Stimulated activated memory B cell treated with anti-CD40 and anti-IgM and Interleukin-4, amounts not matched to agents 10 μg/mL and 1 μg/mL and 100 μg/mL, for 72 hours (primary cell): ENCODE measurements at places on chromosomes 1 and 21.

- no peaks in the 10 kb centered on the region for H3K36me3 ChIP-seq
- no peak overlapping the region for H3K4me3 ChIP-seq
- peaks cover 14% of the 10 kb centered on the region for H3K4me1 ChIP-seq
- H3K27me3 ChIP-seq, result no peaks in the 10 kb centered on the region
- no peak for ATAC-seq
- no peak overlapping the region for H3K27ac ChIP-seq
Observed at GRCh38 chr1:200558866-200559459, 61.6 kb downstream of the KIF14 start.

GRCh38 chr1:109263597-109264378 lies 14.4 kb downstream of the CELSR2 start:
- H3K27ac ChIP-seq, result no peak overlapping the region
- no peak overlapping the region for H3K4me3 ChIP-seq
- peaks cover 23% of the 10 kb centered on the region for H3K27me3 ChIP-seq
- peaks cover 17% of the 10 kb centered on the region for H3K4me1 ChIP-seq
- peak; percentile 76 for ATAC-seq

DNA sequence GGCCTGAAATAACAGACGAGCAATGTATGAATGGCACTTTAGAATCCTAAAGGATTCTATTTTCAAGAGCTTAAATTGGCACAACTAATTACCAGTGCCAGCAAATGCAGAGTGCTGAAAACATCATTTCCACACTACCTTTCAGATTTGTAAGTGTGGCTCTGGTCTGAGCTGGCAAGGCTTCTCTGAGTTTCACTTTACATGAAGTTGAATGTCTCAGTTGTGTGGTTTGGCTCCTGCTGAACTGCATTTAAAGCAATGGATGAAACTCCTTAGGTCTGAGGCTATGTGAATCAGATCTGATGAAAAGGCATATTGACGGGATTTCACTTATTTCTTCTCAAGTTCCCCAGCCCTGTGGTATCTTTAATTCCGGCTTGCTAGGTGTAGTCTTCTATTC lies 114.8 kb upstream of the PTGFR start:
- no peak overlapping the region for H3K27ac ChIP-seq
- no peaks in the 10 kb centered on the region for H3K4me1 ChIP-seq
- no peak for ATAC-seq
- no peaks in the 10 kb centered on the region for H3K27me3 ChIP-seq

GRCh38 chr1:192126030-192126619 lies 32.1 kb upstream of the RGS18 start:
- H3K4me3 ChIP-seq, result no peak overlapping the region
- no peaks in the 10 kb centered on the region for H3K36me3 ChIP-seq
- H3K4me1 ChIP-seq, result no peaks in the 10 kb centered on the region
- ATAC-seq, result no peak
- H3K27ac ChIP-seq, result no peak overlapping the region

DNA sequence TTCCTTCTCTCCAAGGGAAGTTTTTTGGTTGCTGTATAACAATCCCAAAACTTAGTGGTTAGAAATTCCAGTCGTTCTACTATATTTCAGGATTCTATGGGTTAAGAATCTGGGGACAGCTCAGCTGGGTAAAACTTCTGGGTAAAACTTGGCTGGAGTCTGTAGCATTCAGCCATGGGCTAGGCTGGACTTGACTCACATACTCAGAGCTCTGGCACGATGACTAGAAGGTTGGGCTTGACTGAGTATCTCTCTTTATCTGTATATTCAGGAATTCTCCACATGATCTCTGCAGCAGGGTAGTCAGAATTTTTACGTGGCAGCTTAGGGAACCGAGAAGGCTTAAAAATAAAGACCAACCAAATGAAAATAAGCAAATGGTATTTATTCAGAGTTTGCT lies 28.2 kb upstream of the HRNR start:
- H3K4me3 ChIP-seq, result no peak overlapping the region
- H3K36me3 ChIP-seq, result no peaks in the 10 kb centered on the region
- H3K4me1 ChIP-seq, result no peaks in the 10 kb centered on the region
- peaks cover 8% of the 10 kb centered on the region for H3K27me3 ChIP-seq

DNA sequence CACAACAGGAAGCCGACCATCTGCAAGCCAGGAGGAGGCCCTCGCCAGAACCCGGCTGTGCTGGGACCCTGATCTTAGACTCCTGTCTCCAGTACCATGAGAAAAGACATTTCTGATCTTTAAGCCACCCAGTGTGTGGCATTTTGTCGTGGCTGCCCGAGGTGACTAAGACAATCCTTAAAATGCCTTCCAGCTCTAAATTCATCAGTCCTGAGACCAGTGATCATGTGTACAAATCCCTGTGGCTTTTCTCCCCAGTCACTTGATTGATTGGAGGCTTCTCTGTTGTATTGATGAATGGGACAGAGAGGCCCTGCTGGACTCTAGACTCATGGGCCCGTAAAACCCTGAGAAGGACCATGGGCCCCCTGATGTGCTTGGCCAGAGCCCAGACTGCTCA lies 36.1 kb downstream of the B3GALT5 start:
- no peak for ATAC-seq
- no peak overlapping the region for H3K4me3 ChIP-seq
- no peaks in the 10 kb centered on the region for H3K4me1 ChIP-seq
- H3K27ac ChIP-seq, result no peak overlapping the region

DNA sequence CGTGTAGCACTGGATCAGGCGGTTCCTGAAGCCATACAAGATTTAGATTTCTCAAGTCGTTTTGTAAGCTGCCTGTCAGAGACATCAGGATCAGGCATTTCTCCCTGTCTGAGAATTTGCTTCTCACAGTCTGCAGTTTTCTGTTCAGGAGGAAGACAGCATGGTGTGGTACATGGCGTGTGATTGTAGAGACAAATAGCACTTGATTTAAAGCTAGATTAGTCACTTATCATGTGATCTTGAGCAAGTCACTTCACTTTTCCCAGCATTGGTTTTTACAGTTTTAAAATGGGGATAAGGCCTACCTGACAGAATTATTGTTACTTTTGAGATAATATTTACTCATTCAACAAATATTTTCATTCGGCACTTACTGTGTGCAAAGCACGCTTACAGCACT lies 63.3 kb downstream of the AK4 start:
- no peak for ATAC-seq
- peaks cover 8% of the 10 kb centered on the region for H3K4me1 ChIP-seq
- no peak overlapping the region for H3K4me3 ChIP-seq

DNA sequence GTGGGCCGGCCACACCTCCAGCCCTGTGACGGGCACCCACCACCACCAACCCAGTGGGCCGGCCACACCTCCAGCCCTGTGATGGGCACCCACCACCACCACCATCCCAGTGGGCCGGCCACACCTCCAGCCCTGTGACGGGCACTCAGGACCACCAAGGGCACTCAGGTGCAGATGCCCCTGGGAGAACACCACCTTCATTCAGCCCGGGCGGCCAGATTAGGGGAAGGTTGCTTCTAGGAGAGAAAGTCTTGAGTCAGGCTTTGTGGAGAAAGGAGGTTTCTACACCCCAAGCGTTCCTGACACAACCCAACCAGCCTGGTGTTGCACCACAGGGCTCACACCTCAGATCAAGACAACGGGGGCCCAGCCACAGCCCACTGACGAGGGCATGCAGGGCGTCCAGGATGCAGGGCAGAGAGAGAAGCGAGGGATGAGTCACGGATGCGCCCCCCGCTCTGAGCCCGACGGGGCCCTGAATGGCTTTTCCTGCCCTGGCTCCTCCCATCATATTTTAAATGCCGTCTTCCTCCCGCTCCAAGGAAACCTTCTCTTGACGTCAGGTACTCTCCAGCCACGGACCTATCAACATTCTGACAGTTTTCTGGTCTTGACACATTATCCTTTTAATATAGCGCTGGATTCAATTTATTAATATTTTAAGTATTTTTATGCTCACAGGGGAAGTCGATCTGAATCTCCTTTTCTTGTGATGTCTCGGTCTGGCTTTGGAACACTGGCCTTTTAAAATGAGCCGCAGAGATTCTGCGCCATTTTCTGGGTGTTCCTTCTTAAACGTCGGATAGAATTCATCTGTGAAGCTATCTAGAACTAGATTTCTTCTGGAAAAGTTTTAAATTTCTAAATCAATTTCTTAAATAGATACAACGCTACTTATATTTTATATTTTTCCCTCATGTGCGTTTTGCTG lies 631 bp upstream of the SPATC1L start:
- peaks cover 12% of the 10 kb centered on the region for H3K36me3 ChIP-seq
- H3K4me3 ChIP-seq, result peak overlapping the region; percentile 88
- H3K4me1 ChIP-seq, result peaks cover 6% of the 10 kb centered on the region
- no peaks in the 10 kb centered on the region for H3K27me3 ChIP-seq

DNA sequence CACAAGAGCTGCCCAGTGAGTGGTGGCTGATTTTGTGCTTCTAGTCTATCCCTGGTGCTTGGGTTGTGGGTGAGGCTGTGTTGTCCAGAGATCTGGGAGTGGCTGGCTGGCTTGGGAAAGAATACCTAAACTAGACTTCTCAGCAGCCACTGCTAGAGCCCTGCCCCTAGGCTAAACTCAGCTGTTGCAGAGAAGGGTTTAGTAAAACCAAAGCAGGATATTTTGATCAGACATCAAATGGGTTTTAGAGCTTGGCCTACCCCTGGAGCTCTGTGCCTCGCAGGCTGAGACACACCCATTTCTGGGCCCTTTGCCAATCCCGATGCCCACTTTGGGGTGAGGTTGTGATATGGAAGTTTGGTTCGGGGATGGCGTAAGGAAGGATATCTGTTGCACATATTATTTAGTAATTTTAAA lies 88.5 kb downstream of the UCK2 start:
- ATAC-seq, result no peak
- no peak overlapping the region for H3K4me3 ChIP-seq
- no peak overlapping the region for H3K27ac ChIP-seq
- H3K4me1 ChIP-seq, result peaks cover 6% of the 10 kb centered on the region
- no peaks in the 10 kb centered on the region for H3K36me3 ChIP-seq
- H3K27me3 ChIP-seq, result no peaks in the 10 kb centered on the region

GRCh38 chr21:31098576-31099005 lies 60.3 kb upstream of the KRTAP19-8 start:
- peaks cover 24% of the 10 kb centered on the region for H3K27me3 ChIP-seq
- H3K27ac ChIP-seq, result no peak overlapping the region
- H3K36me3 ChIP-seq, result no peaks in the 10 kb centered on the region
- peaks cover 7% of the 10 kb centered on the region for H3K4me1 ChIP-seq
- H3K4me3 ChIP-seq, result no peak overlapping the region
- peak; percentile 69 for ATAC-seq

GRCh38 chr1:92797297-92797696 lies 12.4 kb upstream of the EVI5 start:
- H3K27ac ChIP-seq, result no peak overlapping the region
- peaks cover 5% of the 10 kb centered on the region for H3K4me1 ChIP-seq
- H3K27me3 ChIP-seq, result no peaks in the 10 kb centered on the region
- ATAC-seq, result no peak
- no peaks in the 10 kb centered on the region for H3K36me3 ChIP-seq
